ENCODE measurements at places on chromosomes 5 and 9. TPM values are rescaled to one million over a fixed set of nuclear protein-coding genes. Genes with fewer than 3 reads are reported as not detected.

DNA sequence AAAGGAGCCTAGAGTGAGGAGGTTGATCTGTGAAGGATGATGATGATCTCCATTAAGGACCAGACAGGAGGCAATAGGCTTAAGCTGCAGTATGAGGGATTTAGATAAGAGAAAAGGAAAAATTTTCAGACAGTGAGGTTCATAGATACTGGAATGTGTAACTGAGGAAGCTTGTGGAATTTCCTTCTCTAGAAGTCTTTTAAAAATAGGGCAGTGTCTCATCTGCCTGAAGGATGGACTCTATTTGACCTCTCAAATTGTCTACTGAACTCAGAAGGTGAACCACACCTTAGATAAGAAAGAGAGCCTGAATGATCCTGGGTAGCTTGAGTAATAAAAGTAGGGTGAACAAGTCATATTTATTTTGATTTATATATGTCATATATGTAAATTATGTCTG is 148.2 kb upstream of the CDKN2B start:
- peak; percentile 54 for DNase-seq

GRCh38 chr5:150513375-150514309 is 5.7 kb downstream of the NDST1 start:
- no peak for DNase-seq

PCDHGA5 gene
- total RNA-seq: 0.60 TPM

- DNase-seq: peak; percentile 65
Measured at GRCh38 chr9:94002316-94003140, 47.4 kb upstream of the BARX1 start.

GPRIN1 gene
- 3.6 TPM for total RNA-seq

GRCh38 chr9:25241421-25241820 is 436.8 kb downstream of the TUSC1 start:
- no peak for DNase-seq

GRCh38 chr5:100550531-100551051 is 15.4 kb downstream of the FAM174A start:
- DNase-seq: peak; percentile 37

- peak; percentile 2 for DNase-seq
Measured at GRCh38 chr5:67536866-67537265, 340.3 kb upstream of the CD180 start.

CTSV gene
- total RNA-seq: 0.20 TPM

RNF208 gene
- total RNA-seq: 0.22 TPM

DNA sequence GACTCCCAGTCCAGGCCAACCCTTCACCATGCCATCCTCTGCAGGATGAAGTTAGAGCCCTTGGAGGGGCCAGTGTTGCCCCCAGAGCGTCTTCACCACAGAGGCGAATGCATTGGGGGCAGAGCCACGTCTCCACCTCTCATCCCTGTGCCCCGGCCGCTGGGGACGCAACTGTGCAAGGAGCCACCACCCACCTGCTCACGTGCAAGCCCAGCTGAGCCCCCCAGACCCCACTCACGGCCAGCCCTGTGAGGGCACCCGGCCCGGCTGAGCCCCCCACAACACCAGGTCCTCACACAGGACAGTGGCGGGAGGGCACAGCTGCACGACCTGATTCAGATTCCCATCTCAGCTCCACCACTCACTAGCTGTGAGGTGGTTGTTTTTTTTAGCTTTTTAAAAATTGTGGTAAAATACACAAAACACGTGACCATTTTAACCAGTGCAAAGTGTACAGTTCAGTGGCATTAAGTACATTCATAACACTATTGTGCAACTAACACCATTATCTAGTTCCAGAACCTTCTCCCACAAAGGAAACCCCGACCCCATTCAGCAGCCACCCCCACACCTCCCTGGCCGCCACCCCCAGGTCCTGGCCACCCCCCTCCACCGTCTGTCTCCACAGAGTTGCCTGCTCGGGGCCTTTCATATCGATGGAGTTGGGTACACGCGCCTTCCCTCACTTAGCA is 33.5 kb upstream of the UBAC1 start:
- no peak for DNase-seq

- peak; percentile 20 for DNase-seq
Measured at GRCh38 chr5:51651476-51651875, 268.2 kb downstream of the ISL1 start.

DNA sequence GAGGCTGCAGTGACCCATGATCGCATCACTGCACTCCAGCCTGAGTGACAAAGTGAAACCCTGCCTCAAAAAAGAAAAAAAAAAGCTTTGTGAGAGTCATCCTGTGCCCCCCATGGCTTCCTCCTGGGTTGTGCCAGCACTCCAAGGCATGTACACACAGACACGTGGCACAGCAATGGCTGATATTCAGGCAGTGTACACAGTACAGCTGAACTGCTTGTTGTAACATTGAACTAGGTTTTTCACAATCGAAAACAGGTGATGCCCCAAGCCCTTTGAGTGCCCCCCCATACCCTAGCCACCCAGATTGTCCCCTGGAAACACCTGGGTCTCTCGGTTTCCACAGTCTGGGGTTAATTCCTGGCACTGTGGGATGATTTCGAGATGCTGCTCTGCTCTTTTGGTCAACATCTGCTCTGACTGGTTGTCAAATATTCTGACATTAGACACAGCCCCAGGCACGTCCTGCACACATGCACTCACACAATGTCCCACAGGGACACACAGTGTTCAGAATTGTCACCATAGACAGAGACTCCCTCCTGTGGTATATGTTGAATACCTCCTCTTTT is 9.2 kb downstream of the SPINK4 start:
- DNase-seq: no peak

RABGAP1 gene
- 30.3 TPM for total RNA-seq
